ENCODE measurements at places on chromosomes 5 and 9.
A peak's percentile ranks its signal among the peaks of the same experiment; 100 is the strongest.

DNA sequence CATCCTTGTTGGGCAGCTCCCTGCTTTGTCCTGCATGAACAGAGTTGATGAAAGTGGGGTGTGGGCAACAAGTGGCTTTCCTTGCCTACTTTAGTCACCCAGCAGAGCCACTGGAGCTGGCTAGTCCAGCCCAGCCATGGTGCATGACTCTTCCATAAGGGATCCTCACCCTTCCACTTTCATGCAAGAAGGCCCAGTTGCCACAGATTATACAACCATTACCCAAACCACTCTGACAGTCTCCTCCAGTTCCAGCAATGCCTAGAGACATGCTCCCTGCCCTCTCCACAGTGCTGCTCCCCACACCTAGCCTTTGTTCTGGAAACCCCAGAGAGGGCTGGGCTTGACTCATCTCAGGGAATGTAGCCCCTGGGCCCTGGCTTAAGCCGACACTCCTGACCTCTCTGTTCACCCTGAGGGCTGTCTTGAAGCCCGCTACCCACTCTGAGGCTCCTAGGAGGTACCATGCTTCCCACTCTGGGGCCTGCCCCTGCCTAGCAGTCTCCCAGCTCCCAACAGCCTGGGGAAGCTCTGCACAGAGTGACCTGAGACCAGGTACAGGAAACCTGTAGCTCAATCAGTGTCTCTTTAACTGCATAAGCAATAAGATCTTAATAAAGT is 3.9 kb downstream of the SLC35A4 start:
- no peak for DNase-seq

DNA sequence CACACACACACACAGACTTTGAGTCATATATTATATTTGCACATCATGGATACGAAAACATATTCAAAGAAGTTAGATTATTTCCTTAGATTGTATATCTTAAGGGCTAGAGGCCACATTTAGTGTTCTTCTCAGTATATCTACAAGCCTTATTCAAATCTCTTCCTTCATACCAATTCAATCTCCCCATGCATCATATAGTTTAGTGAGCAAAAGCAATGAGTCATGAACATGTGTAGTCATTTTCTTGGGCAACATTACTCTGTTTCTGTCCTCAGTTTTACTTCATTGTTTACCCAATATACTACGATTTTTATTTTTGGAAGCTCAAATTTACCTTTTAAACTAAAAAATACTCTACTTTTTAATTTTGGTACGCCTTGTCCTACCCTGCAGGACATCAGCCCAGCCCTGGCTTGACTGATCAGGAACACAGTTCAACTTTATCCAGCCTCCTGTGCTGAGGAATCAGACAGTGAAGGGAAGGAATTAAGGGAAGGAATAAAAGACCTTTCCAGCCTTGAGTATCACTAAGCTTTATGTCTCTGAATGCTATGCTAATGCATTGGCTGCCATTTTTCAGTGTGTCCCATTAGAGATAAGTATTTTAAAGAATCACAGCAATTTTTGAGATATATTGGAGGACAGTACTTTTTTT is 101.7 kb upstream of the FST start:
- DNase-seq = no peak

DNA sequence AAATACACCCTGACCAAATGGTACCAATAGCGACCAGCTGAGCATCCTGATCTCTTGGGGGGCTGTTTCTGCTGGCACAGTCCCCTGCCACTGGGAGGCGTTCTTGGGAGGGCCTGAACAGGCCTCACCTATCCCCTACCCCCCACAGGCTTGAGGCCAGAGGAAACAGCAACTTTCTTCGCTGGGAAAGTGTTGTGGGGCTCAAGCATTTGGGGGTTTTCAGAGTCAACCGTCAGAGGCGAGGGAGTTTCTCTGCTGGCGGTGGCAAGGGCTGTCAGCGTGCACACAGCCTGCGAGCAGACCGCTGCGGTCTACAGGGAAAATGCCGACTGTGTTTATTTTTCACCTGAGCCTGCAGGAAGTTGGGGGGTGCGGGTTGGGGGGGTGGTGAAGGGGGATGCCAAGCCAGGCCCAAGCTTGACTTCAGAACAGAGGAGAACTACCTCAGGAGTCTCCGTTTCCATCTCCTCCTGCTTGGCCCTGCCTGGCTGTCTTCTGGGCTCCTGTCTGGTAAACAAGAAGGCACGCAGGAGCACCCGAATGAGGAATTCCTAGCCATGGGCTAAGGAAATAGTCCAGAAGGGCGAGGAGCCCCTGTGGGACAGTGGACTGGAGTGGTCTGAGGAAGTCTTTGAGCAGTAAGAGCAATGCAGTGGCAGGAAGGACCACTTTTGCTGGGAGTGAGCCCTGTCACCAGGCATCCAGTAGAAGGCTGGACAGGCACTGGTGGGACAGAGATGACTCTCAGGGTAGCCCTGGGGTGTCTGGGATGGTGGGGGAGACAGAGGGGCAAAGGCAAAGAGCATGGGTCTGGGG is 18.1 kb downstream of the TCF7 start:
- peak; percentile 87 for DNase-seq

DNA sequence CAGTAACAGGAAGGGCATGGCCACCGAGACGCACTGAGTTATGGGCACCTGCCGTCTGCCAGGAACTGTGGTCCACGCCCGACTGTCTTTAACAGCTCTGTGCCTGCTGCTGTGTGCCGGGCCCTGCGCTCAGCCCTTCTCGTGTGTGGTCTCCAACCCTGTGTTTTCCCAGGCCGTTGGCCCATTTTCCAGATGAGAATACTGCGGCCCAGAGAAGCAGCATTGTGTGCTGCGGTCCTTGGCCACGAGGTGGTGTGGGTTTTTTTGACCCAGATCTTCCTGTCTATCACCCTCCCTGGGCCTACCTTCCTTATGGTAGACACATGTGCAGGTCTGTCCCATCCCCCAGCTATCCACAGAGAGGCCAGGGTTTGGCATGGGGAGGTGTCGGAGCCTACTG is 47.0 kb downstream of the RXRA start:
- DNase-seq = no peak

- no peak for DNase-seq
These were observed 62.7 kb downstream of the EPB41L4A start for GRCh38 chr5:112356178-112356956.

- no peak for DNase-seq
These were observed 12.6 kb downstream of the CYFIP2 start for GRCh38 chr5:157278319-157279037.

DNA sequence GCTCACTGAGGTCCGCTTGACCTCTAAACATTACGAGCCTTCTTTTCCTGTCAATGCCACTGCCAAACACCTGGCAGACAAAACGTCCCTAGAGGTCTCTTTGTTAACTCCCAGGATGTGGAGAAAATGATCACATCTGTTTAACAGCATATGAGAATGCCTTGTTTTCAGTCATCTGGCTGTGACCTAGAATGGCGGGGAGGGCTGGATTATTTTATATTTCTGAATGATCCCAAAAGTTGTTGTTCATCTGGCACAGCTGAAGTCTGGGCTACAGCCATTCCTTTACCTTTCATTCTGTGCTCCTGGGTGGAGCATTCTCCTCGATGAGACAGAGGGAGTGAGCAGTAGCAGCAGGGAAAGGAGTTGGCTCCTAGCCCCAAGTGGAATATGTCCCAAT is 138.2 kb downstream of the PRDM6 start:
- DNase-seq = no peak

DNA sequence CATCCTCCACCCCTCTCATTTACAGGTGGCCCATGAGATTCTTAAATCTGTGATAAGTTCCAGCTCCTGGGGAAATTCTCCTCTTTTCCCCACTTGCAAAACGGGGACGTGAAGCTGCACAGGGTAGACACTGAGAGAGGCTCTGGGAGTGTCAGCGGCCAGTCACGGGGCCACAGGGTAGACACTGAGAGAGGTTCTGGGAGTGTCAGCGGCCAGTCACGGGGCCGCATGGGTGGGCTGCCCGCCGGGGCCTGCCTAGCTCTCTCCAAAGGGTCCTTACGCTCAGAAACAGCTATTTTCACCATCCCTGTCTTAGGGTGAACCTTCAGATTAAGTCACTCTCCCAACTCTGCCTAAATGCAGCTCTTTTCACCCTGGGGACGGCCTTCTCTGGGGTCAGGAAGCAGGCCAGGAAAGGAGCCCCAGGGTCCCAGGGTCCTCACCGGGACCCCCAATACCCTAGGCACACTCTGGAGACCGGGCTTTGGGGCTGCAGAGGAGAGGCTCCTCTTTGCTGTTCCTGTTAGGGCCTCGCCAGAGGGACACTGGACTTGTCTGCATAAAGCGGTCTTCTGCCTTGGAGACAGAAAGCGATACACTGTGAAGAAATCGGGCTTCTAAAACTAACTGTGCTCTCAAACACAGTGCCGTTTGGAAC is 1.5 kb downstream of the FAM78A start:
- peak; percentile 45 for DNase-seq

GRCh38 chr5:128904805-128905567 is 60.3 kb upstream of the SLC27A6 start:
- DNase-seq = no peak

DNA sequence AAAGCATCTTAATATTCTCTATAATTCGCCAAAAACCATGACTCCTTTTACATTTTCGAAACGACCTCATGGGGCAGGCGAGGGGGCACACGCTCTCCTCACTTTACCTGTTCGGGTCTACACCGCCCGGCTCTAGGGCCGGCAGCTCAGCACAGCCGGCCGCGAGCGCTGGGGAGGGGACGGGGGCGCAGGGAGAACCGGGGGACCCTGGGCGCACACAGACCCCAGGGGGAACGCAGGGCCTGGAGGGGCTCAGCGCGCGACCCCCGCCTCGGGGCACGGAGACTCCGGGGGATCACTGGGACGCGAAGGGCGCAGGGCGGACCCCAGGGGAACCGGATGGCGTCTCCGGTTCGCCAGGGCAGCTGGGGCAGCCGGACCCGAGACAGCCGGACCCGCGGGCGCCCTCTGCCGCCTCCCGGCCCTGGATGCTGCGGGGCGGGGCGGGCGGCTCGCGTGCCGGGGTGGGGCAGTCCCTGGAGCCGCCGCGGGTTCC is at the start of gene AHRR:
AHRR (plus strand) TSS at position 485 of the 496 bp plus-strand sequence. CDS start 22,189 bp downstream, outside the sequence.
- peak; percentile 47 for DNase-seq

DNA sequence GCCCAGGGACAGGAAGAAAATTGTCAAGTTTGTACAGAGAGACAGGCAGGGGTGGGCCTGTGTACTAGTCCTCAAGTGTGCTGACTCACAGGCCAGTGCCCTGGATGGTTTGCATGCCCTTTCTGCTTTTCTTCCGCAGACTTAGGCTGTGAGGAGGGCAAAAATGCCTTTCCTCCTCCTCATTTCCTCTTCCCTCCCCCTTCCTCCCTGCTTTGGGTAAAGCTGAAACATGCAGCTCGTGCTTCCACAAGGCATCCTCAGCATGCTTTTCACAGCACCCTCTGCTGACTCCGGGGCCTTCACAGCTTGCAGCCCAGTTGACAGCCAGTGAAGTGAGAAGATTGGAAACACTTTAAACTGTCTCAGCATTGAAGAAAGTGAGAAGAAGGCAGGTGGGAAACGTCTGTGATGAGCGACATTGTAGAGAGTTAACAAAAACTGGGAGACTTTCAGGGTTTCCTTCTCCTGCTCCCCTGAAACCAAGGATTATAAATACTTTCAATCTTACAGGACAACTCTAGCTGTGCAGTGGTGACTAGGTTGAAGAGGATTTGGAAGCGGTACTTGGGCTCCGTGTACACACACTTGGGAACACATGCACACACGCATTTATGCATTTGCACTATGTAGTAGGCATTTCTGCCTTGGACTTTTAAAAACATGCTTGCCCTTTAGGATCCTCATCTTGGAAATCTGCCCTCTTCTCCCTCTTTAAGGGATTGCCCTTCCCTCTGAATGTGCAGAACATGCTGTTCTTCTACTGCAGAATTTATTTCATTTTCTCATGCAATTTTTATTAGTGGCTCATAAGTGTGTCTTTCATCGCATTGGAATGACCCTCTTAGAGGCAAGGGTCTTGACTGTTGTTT is 138.8 kb downstream of the GRIA1 start:
- no peak for DNase-seq

GRCh38 chr5:36683821-36684434 is 77.5 kb downstream of the SLC1A3 start:
- DNase-seq = no peak

- DNase-seq = no peak
These were observed 6.9 kb upstream of the NUDT12 start for GRCh38 chr5:103569313-103570060.

DNA sequence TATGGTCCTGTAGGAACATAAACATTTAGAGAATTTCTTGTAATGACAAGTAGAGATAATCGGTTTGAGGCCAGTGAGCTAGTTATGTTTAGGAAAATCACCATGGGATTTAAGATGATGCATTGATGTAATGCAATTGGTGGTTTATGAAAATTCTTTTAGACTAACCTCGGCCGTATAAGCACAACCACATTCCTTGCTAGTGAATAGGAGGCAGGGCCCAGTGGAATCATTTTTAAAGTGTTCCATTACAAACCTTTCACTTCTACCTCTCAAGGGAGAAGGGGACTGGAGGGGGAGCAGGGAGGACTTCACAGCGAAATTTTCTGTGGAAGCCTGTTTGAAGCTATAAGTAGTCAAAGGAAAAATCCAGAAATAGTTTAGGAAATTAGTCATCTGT is 71.8 kb upstream of the NFIL3 start:
- no peak for DNase-seq

- no peak for DNase-seq
These were observed 64.5 kb downstream of the ARSB start for GRCh38 chr5:78920604-78921003.

DNA sequence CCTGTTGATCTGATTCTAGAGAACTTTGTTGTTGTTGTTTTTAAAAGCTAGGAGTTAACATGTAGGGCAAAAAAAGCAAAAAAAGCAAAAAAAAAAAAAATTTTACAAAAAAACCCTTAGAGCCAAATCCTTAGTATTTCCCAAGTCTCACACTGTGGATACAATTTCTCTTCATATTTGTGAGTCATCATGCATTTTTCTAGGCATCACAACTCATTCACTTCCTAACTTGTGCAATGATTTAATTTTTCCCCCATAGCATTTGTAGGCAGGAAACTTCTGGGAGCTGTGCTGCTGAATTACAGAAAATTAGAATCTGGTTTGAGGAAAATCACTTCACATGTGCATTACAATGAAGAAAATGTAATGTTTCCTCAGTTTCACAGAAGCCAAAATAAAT is 91.9 kb downstream of the MARCHF3 start:
- DNase-seq = no peak

DNA sequence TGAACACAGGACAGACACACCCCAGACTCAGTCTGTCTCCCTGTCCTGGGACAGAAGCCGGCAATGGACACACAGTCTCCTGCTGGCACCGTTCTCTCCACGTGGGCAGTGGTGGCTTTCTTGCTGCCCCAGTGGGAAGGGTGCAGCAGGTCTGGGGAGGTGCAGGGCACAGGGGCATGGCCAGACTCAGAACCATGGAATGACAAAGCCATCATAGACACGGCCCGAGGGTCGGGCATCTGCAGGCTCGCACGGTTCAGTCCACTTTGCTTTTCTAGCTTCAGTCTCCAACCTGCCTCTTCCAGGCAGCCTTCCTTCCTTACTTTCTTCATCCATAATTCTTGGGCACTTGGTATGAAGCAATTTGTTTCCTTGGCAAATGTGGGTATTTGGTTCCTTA is 16.7 kb downstream of the MYMK start:
- DNase-seq = no peak

- DNase-seq = no peak
These were observed 11.1 kb upstream of the S100Z start for GRCh38 chr5:76838481-76839261.

- DNase-seq = no peak
These were observed 778 bp downstream of the FRRS1L start for GRCh38 chr9:109166171-109166770.

GRCh38 chr9:79224672-79225433 is 346.9 kb upstream of the TLE4 start:
- DNase-seq = no peak

- no peak for DNase-seq
These were observed 146.5 kb downstream of the NXNL2 start for GRCh38 chr9:88681434-88681833.

All from CD4-positive, alpha-beta T cell treated with Interleukin-17A for 4 hours (primary cell).